Amniotic epithelial cell (primary cell): ENCODE measurements at places on chromosomes 5 and 9.

DNA sequence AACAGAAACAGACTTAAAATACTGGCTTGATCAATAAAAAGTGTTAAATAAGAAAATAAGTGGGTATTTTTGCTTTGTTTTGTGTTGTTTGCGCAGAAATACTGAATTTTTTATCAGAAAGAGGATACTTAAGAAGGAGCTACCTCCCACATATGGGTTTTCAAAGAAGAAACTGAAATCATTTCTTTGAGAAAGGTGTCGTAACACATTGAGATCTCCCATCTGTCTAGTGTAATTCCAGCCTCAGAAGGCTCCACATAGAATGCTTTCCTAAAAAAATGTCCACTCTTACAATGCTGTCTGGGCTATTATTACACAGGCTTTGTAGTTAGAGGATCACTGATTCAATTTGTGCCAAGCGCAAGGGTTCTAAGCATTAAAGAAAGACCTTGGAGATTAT is 226.2 kb downstream of the EPB41L4A start:
- peak; percentile 39 for DNase-seq

GRCh38 chr5:71939452-71940230 is 167.6 kb upstream of the MAP1B start:
- no peak for DNase-seq

- DNase-seq: no peak
Measured at GRCh38 chr9:93002700-93003099, 55.4 kb downstream of the FGD3 start.

- DNase-seq: peak; percentile 11
Measured at GRCh38 chr5:127228540-127229184, 61.9 kb upstream of the MEGF10 start.

- DNase-seq: no peak
Measured at GRCh38 chr5:62007457-62007856, 298.5 kb upstream of the KIF2A start.

DNA sequence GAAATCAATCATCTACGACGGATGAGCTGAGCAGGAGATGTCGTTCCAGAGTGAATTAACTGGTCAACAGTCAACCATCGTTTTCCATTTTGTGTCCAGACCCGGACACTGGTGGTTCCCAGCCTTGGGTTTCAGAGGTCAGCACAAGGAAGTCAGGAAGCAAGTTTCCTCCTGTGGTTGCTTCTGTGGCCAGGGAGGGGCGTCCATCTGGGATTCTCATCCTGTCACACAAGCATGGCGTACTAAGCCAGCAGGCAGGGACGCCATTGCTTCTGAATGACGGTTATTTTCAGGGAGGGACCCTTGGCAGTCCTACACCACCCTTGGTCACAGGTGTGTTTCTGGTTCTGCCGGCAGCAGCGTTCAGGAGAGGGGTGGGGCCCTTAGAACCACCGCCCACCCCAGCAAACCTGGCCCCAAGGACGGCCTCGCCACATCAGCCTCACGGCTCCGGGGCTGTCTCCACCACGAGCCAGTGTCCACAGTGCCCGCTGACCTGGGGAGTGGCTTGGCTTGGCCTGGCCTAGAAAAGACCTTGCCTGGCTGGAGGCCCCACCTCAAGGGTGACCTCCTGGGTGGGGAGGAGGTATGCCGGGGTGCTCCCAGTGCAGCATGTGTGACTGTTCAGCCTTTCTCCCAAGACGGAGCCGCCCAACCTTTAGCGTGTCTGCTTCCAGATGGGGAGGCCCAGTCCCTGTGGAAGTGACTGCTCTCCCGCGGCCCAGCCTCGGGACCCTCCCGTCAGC is 25.2 kb downstream of the NDUFS6 start:
- no peak for DNase-seq

- DNase-seq: peak; percentile 75
Measured at GRCh38 chr5:172411484-172412072, 42.7 kb downstream of the SH3PXD2B start.

DNA sequence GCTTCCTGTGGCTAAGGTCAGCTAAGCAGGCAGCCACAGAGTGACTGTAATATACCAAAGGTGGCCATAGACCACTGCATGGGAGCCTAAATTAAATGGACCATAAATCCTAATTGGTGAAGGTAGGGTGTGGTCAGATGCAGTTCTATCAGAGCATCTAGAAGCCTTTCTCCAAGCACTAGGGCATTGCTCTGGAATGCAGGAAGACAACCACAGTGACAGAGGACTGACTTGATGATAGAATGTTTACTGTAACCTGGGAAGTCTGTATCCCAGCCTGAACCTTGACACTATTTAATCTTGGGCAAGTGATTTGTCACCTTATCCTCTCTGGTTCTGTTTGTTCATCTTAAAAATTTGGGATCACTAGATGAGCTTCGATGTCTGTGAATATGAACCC is 2.3 kb downstream of the FBXO38 start:
- no peak for DNase-seq

DNA sequence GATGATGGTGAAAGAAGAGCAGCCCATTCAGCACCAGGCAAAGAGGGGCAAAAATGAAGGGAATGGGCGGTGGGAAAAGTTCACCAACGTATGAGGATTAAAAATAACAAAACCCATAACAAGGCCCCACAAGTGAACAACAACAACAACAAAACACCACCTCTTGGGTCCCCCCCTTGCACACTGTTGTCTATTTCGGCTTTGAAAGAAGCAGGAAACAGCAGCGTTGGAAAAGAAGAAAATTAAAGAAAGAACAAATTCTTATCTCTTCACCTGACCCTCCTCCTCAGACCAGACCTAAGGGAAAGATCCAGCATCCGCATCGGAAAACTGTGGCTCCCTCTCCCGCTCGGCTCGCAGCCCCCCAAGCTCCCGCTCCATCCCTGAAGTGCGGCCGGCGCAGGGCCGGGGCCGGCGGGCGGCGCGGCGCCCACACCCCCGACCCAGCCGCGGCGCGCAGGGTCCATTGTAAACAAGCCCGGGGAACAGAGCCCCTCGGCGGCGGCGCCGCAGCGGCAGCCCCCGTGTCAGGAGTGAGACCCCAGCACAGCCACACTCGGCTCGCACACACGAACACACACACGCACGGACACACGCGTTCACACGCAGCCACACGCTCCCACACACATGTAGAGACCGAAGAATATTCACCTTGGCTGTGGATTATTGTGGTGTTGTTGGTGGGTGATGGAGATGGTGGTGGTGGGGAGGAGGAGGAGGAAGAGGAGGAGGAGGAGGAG is 535 bp downstream of the RFX3 start:
- DNase-seq: peak; percentile 14

- DNase-seq: no peak
Measured at GRCh38 chr9:100315561-100315960, 37.2 kb downstream of the TEX10 start.

DNA sequence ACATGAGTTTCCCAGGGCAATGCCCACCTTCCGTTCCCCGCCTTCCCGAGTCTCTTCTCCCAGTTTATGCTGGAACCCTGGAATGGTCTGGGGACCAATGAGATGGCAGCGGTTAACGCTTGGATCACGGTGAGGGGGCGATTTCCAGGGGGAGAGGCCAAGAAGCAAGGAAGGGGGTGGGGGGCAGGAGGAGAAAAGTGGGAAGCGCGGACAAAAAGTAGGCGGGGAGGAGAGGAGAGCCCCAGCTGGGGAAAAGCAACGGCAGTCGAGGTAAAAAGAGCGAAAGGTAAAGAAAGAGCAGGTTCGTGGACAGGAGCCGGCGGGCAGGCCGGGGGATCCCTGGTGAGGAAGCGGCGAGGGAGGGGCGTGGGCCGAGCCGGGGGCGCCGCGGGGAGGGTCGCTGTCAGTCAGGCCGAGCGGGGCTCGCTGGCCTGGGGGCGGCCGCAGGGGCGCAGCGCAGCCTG is 508 bp upstream of the SNCAIP start:
- DNase-seq: no peak
